MG63 (cell line): ENCODE measurements at places on chromosomes 1 and 21. TPM values are rescaled to one million over a fixed set of nuclear protein-coding genes. Genes with fewer than 3 reads are reported as not detected.

DNA sequence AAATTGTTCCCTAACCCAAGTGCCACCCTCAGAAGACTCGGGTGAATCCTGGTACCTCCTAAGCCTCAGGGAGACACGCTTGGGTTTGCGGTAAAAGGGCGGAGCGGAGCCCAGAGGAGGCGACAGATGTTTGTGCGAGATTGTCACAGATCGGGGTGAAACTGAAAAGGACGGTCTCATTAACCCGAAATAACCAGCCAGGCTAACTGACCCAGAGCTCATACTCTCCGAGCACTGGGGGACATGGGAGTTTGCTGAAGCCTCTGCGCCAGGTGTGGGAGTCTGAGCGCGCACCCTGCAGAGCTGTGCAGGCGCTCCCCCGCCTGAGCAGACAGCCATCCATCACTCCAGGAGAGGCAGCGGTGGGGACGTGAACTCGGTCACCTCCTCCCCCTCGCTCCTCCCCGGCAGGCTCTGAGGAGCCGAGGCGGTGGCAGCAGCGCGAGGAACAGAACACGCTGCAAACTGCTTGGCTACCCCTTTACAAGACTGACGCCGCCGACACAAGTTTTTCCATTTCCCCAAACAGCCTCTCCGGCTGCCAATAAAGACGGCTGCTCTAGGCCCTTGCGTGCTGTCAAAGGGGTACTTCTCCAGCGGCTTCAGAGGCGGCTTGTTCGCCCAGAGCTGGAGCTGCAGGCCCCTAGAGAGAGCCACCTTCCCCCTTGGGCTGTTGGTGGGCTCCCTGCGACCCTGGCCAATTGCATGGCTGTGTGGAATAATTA lies 43.5 kb downstream of the RRAGC start:
- DNase-seq: no peak

GRCh38 chr1:244327533-244327932 lies 124.2 kb downstream of the ADSS2 start:
- no peak for DNase-seq

DNA sequence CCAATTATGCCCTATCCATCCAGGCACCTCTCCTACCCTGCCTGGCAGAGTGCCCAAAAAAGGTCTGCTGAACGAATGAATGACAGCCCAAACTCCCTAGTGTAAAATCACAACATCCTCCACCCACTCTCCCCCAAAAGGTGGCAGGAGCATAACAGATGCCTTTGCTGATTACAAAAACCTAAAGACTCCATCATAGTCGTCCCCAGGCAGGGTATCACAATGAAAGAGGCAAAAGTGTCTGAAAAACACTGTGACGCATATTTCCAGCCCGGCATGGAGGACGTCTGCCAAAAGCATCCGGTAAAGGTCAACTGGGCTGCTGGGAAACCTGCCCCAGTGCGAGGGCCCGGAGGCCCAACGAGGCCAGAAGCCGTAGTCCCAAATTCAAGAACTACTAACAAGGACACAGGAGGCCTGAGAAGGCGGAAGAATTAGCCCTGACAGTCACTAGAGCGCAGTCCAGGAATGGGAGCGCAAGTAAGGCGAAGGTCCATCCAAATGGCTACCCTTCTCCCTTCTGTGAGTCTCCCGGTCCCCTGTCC lies 576 bp downstream of the SMIM12 start:
- DNase-seq: peak; percentile 51

GRCh38 chr1:20187813-20188454 lies 1.6 kb upstream of the PLA2G2C start:
- no peak for DNase-seq

GRCh38 chr1:243428617-243429342 lies 172.9 kb downstream of the SDCCAG8 start:
- DNase-seq: no peak

DNA sequence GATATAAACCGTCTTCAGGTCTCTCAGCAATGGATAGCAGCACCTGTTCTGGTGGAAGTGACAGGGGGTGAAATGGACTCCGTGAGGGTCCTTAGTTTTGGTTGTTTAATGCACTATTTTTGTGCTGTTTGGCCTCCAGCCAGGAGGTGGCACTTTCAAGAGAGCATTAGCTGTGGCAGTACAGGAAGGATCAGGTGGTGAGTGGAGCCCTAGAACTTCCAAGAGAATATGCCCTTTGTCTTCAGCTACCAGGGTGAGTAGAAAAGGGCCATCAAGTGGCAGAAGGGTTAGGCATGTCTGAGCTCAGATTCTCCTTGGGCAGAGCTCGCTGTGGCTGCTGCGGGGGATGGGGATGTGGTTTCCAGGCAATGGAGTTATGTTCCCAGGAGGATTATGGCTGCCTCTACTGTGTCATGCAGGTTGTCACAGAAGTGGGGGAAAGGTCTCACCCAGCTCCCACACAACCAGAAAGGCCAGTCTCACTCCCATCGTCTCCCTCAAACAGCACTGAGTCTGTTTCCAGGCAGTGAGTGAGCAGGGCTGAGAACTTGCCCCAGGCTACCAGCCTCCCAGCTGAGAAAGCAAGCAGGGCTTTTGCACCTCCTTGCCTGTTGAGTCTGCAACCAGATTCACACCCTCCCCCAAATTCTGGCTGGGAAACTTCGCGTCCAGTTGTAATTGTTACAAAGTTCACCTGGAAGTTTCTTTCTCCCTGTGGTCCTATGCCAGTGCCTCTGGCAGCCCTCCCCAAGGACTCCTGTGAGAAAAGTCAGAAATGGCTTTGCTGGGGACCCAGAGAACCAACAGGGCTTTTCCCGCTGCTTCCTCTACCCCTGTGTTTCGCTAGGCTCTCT lies 39.1 kb upstream of the TTLL7 start:
- no peak for DNase-seq

GRCh38 chr1:220544901-220545303 lies 17.0 kb downstream of the MARK1 start:
- no peak for DNase-seq

DNA sequence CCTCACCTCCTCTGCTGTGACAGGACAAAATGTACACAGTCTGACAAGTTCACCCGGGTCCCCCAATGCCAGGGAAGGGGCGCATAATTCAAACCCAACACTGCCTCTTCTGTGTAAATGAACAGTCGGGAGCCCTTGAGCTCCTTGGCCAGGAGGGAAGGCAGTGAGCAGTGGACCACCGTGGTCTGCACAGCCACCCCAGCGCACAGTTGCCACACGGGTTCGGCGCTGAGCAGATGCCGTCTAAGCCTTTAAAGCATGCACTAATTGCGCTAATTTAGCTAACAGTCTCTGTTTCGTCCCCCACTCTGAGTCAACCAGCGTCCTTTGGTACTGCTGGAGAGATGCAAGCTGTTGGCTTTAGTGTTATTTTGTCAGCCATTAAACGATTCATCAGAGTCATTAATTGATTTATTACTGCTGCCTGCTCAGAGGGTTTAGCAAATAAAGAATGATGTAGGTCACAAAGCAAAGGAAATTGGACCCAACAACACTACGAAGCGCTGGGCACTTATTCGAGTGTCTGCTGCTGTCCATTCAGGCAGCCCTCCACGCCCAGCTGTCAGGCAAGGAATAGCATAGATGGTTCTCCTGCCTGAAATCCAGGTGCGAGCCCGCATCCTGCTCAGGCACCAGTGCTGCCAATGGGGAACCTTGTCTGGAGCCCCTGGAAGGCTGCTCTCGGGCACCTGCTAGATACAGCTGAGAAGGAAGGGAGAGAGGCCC lies 91.5 kb downstream of the MRPL37 start:
- DNase-seq: no peak

- DNase-seq: no peak
Measured at GRCh38 chr21:35217504-35218060, 168.5 kb upstream of the RUNX1 start.

DNA sequence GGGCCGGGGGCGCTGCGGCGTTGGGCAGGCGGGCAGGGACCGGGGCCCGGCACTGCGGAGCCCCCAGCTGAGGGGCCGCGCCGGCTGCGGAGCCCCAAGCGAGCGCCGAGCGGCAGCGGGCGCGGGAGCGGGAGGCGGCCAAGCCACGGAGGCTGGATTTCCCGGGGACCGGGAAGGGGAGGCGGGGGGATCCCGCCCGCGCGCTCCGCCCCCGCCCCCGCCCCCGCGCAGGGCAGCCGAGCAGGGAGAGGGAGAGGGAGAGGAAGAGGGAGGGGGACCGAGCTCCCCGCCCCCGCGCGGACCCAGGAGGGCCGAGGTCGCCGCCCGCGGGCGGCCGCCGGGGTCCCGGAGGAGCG lies at the start of gene DLGAP3:
TSS of gene DLGAP3 (minus strand) at position 154 of the 356 bp plus-strand sequence. CDS start 24,267 bp downstream, outside the sequence.
- no peak for DNase-seq

GRCh38 chr1:228798548-228798947 lies 63.3 kb downstream of the RHOU start:
- no peak for DNase-seq

DNA sequence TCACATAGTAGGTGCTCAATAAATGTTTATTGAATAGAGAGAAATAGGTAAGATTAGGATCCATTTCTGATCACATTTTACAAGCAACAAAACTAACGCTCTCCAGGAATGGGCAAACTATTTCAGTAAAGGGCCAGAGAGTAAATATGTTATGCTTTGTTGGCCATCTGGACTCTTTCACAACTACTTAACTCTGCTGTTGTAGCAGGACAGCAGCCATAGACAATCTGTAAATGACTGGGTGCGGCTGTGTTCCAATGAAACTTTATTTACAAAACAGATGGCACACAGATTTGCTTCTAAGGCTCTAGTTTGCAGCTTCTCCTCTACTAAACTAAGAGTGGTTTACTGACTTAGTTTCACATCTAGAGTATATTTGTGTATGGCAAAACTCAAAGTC lies 83.0 kb upstream of the BACH1 start:
- no peak for DNase-seq

DNA sequence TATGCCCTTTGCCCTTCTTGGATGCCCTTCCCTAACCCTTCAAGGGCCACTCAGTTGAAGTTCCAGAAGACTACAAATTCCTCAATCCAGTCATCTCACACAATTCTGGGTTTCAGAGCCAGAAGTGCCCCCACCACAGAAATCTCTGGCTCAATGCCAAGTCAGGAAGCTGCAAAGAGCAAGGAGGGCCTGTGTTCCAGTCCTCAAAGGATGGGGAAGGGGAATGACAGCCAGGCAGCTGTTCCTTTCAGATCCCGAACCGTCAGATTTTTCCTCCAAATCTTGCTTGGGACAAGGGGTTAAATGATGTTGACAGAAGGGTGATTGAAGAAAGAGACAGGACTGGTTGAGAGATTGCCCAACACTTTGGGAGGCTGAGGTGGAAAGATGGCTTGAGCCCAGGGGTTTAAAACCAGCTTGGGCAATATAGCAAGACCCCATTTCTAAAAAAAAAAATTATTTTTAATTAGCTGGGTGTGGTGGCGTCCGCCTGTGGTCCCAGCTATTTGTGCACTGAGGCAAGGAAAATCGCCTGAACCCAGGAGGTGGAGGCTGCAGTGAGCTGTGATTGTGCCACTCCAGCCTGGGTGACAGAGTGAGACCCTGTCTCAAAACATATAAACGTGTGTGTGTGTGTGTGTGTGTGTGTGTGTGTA lies 716 bp upstream of the HPDL start:
- DNase-seq: no peak

- DNase-seq: no peak
Measured at GRCh38 chr1:234176000-234176399, 197.3 kb upstream of the COA6 start.

- no peak for DNase-seq
Measured at GRCh38 chr1:54204199-54204598, 4.2 kb downstream of the MRPL37 start.

GRCh38 chr1:961132-961669 lies 817 bp downstream of the KLHL17 start:
- DNase-seq: no peak

The CCDC30 gene
- total RNA-seq: 0.56 TPM in 1 of 2 replicates, not detected in the other

The S100A5 gene
- not detected in 2 replicates for total RNA-seq

The FABP3 gene
- total RNA-seq: 18.5 and 72.0 TPM in 2 replicates

The CAPN9 gene
- not detected in 2 replicates for total RNA-seq

The FCRLA gene
- 2.2 TPM in 1 of 2 replicates, not detected in the other for total RNA-seq

The SPRR2E gene
- not detected in 2 replicates for total RNA-seq

The PLA2G2C gene
- total RNA-seq: not detected in 2 replicates
